Peyer's patch (tissue), 4 donors: ENCODE measurements at places on chromosomes 13 and 19. TPM values are rescaled to one million over a fixed set of nuclear protein-coding genes. Genes with fewer than 3 reads are reported as not detected.
A peak's percentile ranks its signal among the peaks of the same experiment; 100 is the strongest.

Gene RASL11A
- 26.5 TPM for total RNA-seq

Gene METTL21C
- not detected for total RNA-seq

Gene EBI3
- total RNA-seq: not detected

Gene NXNL1
- total RNA-seq: not detected

Gene KCNRG
- 2.4 TPM for total RNA-seq

Gene GNG8
- total RNA-seq: not detected

GRCh38 chr19:47375694-47376588 lies 26.8 kb downstream of the DHX34 start:
- no peak for DNase-seq

DNA sequence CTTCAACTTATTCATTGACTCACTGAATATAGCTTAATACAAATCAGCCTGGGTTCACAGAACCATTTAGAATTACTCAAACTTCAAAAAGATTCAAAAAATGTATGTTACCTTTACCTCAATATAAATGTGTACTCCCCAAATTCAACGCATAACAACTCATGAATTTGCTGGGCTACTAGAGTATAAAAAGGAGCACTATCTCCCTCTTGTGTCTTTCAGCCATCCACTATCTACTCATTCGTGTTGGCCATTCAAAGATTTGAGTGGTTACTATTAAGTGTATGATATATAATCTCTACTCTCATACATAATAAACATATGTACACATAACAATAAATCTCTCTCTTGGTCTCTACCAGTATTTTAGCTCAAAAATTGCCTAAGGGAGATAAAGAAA lies 20.3 kb downstream of the INTS6 start:
- DNase-seq: no peak

DNA sequence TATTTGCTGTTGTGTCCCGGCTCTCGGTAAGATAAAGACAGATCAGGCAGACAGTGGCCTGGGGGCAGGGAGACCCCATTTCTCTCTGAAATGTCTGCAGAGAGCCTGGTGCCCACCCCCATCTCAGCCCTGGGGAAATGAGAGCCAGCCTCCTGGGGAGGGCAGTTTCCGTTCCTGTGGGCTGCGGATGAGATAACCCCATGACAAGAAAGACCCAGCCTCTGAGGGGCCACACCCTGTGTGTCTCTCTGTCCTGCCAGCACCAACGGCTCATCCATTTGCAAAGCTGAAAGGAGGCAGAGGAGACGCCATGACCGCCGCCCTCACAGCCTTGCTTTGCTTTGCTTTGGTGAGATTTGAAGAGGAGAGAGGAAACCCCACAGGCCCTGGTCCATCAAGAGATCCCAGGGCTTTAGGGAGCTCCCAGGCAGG lies 28.1 kb upstream of the KIR3DL3 start:
- DNase-seq: no peak

- DNase-seq: no peak
These were observed 9.4 kb upstream of the CACNG8 start for GRCh38 chr19:53953383-53953782.

DNA sequence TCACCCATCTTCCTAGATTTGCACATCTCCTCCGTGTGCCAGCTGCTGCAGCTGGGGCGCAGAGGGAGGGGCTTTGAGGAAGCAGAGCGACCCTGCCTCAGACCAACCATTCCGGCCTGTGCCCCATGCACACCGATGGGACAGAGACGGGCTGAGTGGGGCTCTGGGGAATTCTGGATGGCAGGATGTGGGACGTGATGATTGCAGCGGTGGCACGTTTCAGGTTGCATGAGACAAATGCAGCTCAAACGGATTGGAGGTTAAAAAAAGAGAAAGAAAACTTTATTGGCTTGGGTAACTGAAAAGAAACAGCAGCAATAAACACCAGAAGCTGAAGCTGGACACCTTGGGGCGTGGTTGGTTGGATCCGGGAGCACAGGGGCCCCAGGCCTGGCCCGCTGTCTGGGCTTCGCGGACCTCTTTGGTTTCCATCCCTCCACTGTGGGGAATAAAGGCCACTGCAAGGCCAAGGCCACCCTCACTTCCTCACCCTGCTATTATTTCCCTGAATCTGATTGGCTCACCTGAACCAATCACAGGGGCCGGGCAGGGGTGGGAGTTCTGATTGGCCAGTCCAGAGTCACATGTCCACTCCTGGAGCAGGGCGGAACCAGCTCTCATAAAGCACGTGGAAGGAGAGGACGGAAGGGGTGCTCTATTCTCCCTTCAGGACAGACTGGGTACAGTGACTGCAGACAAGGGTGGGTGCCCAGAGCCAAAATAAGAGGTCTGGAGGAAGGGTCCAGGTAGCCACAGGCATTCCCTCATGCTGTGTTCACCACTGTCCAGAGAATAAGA lies 6.1 kb upstream of the ZNF787 start:
- no peak for DNase-seq

DNA sequence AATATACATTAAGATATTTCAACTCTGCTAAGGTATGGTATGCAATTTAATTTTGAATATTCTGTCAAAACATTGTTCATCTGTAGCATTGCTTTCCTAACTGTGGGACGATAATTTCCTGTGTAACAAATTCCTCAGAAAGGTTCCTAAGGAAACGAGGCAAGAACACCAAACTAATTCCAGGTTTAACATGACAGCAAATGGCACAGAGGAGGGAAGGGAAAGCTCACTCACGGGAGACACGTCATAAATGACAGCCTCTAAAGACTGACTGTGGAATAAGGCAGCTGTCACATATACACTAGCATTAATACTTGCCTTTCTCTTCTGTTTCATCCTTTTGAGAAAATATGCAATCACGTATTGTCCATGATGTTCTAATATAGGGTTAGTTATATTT lies 380.6 kb downstream of the LIG4 start:
- DNase-seq: no peak

- DNase-seq: no peak
These were observed 143.1 kb downstream of the ZNF737 start for GRCh38 chr19:20422216-20423205.

DNA sequence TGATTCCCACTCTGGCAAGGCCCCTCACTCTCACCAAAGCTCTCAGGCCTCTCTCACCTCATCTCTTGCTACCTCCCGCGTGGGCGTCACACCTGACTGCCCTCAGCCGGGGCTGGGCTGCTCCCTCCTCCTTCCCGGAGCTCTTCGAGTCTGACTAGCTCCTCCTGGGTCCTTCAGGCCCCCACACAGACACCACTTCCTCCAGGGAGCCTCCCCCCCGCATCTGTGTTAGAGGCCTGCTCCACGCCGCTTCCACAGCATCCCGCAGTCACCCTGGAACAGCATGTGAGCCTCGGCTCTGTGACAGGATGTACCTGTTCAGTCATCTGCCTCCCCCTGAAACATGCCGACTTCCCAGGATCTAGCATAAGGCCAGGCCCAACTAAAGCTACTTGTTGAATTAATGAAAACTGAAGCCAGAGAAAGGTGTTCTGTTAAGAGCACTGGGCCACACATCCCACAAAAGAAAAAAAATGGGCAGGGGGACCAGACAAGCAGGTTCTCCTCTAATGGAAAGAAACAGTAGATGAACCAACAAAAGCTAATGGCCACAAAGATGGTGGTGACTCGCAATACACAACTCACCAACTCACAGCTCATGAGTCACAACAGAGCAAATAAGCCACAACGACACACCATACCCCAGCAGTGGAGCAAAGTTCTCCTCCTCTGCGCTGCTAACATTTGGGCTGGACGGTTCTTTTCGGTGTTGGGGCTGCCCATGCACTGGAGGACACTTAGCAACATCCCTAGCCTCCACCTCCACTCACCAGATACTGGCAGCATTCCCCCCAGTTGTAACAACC lies 3.0 kb downstream of the PPP6R1 start:
- DNase-seq: peak; percentile 79

- DNase-seq: no peak
These were observed 626 bp downstream of the ZNF233 start for GRCh38 chr19:44260343-44260681.

DNA sequence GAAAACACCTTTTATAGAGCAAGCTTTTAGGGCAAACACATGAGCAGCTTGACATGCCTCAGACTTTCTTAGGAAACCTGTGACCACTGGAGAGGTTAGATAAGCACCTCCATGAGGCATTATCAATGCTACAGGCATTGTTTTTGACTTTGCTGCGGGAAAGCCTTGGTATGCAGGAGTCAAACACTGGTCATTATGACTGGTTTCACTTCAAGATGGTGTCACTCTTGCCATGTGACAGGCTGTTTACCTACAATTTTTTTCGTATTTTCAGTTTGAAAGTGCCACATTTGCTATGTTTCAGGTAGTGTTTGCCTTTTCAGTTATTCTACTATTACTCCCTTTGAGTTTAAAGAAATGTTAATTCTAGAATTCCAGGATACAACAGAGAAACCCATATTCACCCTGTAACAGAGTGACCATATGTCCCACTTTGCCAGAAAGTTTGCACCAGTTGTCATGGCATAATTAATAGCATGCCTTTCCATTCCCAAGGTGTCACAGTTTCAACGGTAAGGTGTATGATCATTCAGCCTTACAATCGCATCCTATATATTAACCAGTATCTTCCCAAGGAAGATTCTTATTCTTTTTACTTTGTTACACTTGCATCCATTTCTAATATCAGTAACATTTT lies 33.0 kb downstream of the USP12 start:
- no peak for DNase-seq

DNA sequence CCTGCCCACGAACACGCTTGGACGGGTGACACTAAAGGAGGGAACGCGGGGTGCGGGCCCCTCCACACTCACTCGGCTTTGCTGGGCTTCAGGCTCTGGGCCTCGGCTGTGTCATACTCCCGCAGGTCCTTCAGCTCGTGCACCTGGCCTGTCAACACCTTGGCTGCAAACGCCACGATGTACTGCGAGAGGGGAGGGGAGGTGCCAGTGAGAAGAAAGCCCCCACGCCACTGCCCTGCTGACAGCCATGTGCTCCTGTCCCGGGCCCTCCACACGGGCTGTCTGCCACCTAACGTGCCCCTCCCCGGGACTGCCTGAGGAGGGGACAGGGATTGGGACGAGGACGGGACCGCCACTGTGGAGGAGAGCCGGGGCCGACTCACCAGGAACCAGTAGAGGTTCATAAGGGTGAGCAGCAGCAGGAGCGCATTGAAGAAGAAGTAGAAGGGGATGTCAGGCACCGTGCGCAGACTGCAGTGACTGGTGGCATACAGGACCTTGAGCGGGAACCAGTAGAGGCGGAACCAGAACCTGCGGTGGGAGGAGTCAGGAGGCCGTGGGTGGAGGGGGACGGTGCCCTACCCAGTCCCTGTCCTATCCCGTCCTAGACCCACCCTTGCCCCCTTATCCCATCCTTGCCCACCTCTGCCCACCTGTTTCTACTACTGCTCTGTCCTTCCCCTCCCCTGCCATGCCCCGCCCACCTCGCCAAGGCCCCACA lies 16.9 kb downstream of the CERS1 start:
- no peak for DNase-seq

DNA sequence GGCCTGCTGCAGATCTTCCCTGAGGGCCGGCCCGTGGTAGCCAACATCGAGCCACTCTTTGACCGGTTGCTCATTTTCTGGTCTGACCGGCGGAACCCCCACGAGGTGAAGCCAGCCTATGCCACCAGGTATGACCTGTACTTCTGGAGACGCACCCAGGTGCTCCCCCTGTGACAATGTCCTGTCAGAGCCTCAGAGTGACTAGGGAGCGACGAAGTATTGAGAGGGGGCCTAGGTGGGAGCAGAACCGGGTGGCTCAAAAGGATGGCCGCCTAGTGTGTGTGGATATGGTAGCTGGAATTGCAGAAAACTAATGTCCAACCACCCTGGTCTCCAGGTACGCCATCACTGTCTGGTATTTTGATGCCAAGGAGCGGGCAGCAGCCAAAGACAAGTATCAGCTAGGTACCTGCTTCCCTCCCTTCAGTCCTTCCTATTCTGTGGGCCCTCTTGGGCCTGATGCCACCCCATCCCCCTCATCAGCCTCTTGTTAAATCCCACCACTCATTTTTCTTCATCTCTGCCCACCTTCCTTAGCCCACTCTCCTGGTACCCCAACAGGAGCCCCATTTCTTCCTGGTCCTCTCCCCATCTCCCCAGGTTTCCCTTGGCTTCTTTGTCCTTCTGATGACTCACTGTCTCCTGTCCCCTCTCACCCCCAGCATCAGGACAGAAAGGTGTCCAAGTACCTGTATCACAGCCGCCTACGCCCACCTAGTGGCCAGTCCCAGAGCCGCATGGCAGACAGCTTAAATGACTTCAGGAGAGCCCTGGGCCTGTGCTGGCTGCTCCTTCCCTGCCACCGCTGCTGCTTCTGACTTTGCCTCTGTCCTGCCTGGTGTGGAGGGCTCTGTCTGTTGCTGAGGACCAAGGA lies 8.4 kb downstream of the EGLN2 start:
- no peak for DNase-seq

- DNase-seq: no peak
These were observed 8.5 kb downstream of the MIER2 start for GRCh38 chr19:336067-336614.

GRCh38 chr13:43119206-43119605 lies 95.8 kb downstream of the DNAJC15 start:
- no peak for DNase-seq

DNA sequence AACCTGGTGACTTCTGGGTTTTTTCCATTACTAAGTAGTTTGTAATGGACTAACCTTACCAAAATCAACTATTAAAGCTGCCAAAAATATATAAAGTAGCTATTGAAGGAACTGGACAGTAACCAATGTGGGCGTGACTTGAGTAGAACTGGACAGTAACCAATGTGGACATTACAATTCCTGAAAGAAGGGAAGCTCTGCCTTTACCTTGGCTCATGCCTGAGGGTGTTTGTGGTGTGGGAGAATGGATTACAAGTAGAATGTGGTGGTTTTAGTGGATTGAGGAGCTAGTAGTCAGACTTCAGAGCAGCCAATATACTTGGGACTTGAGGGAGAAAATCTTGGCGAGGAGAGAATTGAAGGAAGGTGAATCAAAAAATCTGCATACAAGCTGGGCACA lies 17.5 kb downstream of the LRRC63 start:
- DNase-seq: no peak

DNA sequence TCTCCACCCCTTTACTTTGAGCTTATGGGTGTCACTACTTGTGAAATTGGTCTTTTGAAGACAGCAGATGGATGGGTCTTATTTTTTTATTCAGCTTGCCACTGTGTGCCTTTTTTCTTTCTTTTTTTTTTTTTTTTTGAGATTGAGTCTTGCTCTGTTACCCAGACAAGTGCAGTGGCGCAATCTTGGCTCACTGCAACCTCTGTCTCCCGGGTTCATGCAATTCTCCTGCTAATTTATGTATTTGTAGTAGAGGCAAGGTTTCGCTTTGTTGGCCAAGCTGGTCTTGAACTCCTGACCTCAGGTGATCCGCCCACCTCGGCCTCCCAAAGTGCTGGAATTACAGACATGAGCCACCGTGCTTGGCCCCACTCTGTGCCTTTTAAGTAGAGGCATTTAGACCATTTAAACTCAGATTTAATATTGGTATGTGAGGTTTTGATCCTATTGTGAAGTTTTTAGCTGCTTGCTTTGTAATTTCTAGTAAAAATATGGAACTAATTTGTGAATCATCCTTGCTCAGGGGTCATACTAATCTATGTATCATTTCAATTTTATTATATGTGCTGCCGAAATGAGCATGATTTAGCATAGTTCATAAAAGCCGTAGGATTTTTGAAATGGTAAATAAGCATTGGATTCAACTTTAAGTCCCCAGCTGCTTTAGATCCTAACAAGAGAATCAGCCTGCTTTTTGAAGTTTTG lies 584.5 kb downstream of the SLITRK1 start:
- DNase-seq: no peak

- no peak for DNase-seq
These were observed 34.9 kb downstream of the PAK4 start for GRCh38 chr19:39160523-39160861.

GRCh38 chr13:46736541-46737310 lies 60.2 kb downstream of the ESD start:
- no peak for DNase-seq
